ENCODE measurements at places on chromosomes 7 and 10.

- no peaks in the 10 kb centered on the region for H3K36me3 ChIP-seq
- H3K27me3 ChIP-seq: no peaks in the 10 kb centered on the region
- no peaks in the 10 kb centered on the region for H3K4me1 ChIP-seq
- no peak overlapping the region for H3K4me3 ChIP-seq
- no peak for DNase-seq
These were observed 9.4 kb upstream of the FAM241B start for GRCh38 chr10:69620625-69621024.

DNA sequence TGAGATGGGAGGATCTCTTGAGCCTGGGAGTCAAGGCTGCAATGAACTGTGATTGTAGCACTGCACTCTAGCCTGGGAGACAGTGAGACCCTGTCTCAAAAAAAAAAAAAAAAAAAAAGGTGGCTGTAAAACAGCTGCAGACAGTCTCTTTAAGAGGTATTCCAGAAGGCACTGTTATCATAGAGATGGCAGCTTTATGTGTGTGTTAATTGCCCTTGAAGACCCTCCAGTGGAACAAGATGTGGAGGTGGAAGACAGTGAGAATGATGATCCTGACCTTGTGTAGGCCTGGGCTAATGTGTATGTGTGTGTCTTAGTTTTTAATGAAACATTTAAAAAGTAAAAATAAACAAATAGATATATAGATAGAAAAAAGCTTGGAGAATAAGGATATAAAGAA is 66.0 kb downstream of the ZNF487 start:
- no peaks in the 10 kb centered on the region for H3K27me3 ChIP-seq
- H3K4me3 ChIP-seq: no peak overlapping the region
- no peaks in the 10 kb centered on the region for H3K36me3 ChIP-seq
- no peak for DNase-seq
- no peak overlapping the region for H3K27ac ChIP-seq
- no peaks in the 10 kb centered on the region for H3K4me1 ChIP-seq

GRCh38 chr10:61830072-61830845 is 71.2 kb upstream of the ARID5B start:
- H3K4me3 ChIP-seq: no peak overlapping the region
- DNase-seq: no peak
- H3K27ac ChIP-seq: no peak overlapping the region
- H3K36me3 ChIP-seq: no peaks in the 10 kb centered on the region
- no peaks in the 10 kb centered on the region for H3K4me1 ChIP-seq

- no peaks in the 10 kb centered on the region for H3K36me3 ChIP-seq
- H3K4me3 ChIP-seq: no peak overlapping the region
- H3K27ac ChIP-seq: no peak overlapping the region
- H3K27me3 ChIP-seq: no peaks in the 10 kb centered on the region
These were observed 22.2 kb downstream of the CREB5 start for GRCh38 chr7:28434510-28434909.

DNA sequence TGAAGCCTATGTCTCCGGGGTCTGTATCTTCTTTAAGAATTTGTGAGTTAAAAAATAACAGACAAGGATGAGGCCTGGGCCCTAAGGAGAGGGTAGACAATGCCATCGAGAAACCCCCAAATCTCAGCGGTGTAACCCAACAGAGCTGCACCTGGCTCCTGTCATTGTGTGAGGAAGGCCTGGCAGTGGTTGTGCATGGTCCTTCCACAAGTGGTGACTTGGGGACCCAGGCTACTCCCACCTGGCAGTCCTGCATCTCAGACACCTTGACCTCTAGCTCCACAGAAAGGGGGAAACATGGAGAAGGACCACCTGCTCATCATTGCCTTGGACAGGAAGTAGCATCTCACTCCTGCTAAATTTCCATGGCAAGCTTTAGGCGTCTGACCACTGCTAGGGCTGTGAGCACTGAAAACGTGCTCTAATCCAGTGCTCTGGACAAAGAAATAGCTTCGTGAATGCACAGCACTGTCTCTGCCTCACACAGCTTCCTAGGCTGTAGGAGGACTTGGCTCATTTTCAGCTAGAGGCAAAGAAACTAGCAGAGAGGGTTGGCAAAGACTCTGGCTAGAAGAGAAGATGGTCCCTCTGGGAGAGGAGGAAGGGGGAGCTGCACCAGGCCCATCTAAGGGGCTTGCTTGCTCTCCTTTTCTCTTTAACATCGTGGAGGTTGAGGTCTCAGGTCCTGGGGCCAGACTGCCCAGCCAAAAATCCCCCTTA is 273.9 kb upstream of the ZMIZ1 start:
- no peaks in the 10 kb centered on the region for H3K36me3 ChIP-seq
- H3K4me3 ChIP-seq: no peak overlapping the region
- H3K27me3 ChIP-seq: no peaks in the 10 kb centered on the region
- DNase-seq: no peak
- no peak overlapping the region for H3K27ac ChIP-seq

DNA sequence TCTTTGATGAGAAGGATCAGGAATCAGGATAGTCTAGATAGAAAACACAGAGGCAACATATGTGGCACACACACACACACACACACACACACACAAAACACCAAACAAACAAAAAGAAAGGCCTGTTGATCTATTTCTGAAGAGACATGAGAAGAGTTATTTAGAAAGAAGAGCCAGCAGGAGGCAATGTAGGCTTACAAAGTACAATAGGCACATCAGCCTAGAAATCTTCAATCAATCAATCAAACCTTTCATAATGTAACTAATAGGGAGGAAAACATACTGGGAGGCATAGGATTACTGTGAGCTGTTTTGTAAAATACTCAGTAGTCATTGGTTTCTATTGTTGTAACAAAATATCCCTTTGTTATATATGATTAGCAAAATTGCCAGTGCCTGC is 47.3 kb upstream of the TES start:
- H3K4me1 ChIP-seq: no peaks in the 10 kb centered on the region
- no peaks in the 10 kb centered on the region for H3K27me3 ChIP-seq
- no peak overlapping the region for H3K4me3 ChIP-seq
- H3K27ac ChIP-seq: no peak overlapping the region

GRCh38 chr7:44534501-44534900 is 6.6 kb downstream of the NPC1L1 start:
- no peaks in the 10 kb centered on the region for H3K36me3 ChIP-seq
- no peak overlapping the region for H3K27ac ChIP-seq
- no peak overlapping the region for H3K4me3 ChIP-seq
- H3K27me3 ChIP-seq: no peaks in the 10 kb centered on the region

DNA sequence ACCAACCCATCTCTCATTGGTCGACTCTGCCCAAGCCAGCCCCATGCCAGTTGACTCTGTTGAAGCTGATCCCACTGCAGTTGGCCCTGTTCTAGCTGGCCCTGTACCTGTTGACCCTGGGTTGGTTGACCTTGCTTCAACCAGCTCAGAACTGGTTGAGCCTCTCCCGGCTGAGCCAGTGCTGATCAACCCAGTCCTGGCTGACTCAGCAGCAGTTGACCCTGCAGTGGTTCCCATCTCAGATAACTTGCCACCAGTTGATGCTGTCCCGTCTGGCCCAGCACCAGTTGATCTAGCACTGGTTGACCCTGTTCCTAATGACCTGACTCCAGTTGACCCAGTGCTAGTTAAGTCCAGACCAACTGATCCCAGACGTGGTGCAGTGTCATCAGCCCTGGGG is 7.4 kb downstream of the PPRC1 start:
- no peak for DNase-seq
- H3K27me3 ChIP-seq: no peaks in the 10 kb centered on the region
- H3K36me3 ChIP-seq: peaks cover 44% of the 10 kb centered on the region
- no peak overlapping the region for H3K27ac ChIP-seq
- H3K4me1 ChIP-seq: no peaks in the 10 kb centered on the region
- H3K4me3 ChIP-seq: no peak overlapping the region

DNA sequence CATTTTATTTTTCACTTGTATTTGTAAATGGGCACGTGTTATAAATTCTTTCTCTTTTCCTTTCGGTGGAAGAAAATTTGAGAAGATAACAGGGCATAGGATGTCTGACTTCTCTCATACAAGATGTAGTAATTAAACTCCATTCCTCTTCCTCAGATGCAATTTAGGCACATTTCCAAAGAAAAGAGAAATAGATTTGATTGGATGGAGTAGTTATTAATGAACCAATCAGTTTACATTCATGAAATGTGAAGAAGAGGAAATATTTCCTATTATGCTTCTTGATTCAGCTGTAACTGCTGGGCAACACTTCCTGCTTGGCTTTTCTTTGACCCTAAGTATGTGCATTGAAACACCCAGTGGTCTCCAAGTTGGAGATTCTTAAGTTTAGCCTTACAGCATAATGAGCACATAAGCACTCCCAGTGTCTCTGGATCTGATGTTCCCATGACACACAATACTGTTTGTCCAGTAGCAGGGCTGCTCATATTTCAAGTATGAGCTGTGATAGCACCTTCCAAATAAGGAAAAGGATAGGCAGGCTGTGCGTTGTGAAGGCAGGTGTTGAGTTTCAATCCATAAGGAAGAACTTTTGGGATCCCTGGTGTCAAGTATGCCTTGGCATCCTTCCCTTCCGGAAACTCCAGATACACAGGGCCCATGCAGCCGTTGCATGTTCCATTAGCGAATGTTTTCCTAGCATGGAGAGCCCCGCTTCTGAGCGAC is 33.4 kb upstream of the COBL start:
- no peaks in the 10 kb centered on the region for H3K27me3 ChIP-seq
- H3K36me3 ChIP-seq: no peaks in the 10 kb centered on the region
- DNase-seq: no peak
- H3K4me3 ChIP-seq: no peak overlapping the region

DNA sequence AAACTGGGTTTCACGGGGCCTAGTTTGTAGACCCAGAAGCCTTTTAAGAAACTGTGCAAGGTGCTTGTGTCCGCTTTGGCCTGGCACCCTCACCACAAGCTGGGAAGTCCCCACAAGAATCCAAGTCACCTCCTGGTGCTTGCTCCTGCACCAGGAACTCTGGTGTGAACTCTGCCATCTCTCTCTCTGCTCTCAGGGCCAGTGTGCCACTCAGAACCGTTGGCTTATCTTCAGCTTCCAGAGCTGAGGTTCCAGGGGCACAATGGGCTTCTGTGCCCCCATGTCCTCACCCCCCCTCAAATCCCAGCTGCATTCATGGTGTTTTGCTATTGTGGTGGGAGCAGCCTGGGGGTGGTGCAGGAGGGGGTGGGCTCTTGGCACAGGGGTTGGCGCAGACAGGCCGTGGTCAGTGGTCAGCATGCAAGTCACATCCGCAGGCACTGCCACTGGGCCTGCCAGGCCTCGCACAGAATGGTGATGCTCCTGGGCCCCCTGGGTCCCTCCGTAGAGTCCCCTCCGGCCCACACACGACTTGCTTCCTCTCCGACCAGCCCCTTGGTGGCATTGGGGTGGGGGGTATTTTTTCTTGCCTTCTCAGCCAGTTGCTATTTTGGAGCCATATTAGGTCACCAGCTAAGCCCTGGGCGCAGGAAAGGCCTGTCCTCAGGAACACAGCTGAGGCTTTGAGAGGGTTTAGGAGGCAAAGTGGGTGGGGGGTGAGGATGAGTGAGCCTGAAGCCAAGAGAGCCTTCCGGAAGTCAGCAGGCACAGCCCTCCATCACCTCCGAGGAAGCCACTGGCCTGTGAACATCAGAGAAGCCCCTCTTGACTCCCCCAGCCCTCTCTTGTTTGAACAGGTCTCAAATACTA is 3.0 kb downstream of the ZCCHC24 start:
- H3K4me1 ChIP-seq: peaks cover 5% of the 10 kb centered on the region
- no peaks in the 10 kb centered on the region for H3K27me3 ChIP-seq
- no peak for DNase-seq
- no peaks in the 10 kb centered on the region for H3K36me3 ChIP-seq

DNA sequence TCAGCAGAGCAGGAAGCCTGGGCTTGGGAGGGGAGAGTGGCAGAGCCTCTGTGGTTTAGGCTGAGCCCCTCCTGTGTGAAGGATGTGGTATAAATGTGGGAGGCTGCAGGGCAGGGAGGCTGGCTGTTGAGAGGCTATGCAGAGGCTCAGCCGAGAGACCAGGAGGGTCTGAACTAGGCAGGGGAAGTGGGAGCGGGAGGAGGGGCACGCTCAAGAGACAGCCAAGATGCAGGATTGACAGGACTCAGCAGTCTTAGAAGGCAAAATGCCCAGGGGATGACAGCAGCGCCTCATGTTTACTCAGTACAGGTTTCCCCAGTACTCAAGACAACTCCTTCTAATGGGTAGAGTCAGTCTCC is 24.3 kb downstream of the BTBD16 start:
- DNase-seq: no peak
- no peak overlapping the region for H3K27ac ChIP-seq
- no peaks in the 10 kb centered on the region for H3K27me3 ChIP-seq
- no peaks in the 10 kb centered on the region for H3K36me3 ChIP-seq

DNA sequence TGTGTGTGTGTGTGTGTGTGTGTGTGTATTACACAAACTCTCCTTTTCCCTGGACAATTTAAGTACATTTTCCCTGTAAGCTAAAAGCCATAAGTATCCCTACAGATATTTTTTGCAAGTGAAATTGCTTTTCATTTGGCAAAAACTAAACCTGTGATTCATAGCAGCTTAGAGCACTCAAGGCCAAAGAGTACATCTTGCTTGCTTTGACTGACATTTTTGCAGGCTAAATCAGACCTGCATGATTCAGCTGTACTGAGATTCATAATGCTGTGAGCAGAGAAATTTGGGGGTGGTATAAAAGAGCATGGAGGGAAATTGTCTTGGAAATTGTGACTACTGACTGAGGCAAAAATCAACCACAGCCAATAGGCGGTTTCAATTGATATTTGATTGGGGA is 500.4 kb downstream of the GFRA1 start:
- H3K27me3 ChIP-seq: no peaks in the 10 kb centered on the region
- H3K27ac ChIP-seq: no peak overlapping the region
- DNase-seq: no peak
- no peak overlapping the region for H3K4me3 ChIP-seq
- H3K36me3 ChIP-seq: no peaks in the 10 kb centered on the region

GRCh38 chr7:7650682-7651206 is 10.2 kb downstream of the UMAD1 start:
- no peak overlapping the region for H3K4me3 ChIP-seq
- DNase-seq: no peak
- no peaks in the 10 kb centered on the region for H3K36me3 ChIP-seq
- no peak overlapping the region for H3K27ac ChIP-seq
- H3K4me1 ChIP-seq: no peaks in the 10 kb centered on the region

- DNase-seq: no peak
- H3K4me1 ChIP-seq: no peaks in the 10 kb centered on the region
- no peak overlapping the region for H3K27ac ChIP-seq
- H3K36me3 ChIP-seq: no peaks in the 10 kb centered on the region
These were observed 8.1 kb upstream of the TAS2R16 start for GRCh38 chr7:123003539-123004126.

- DNase-seq: no peak
- H3K4me3 ChIP-seq: no peak within 1 kb of the TSS
- H3K4me1 ChIP-seq: no peaks in the 10 kb centered on the region
- no peaks in the 10 kb centered on the region for H3K27me3 ChIP-seq
- no peak within 1 kb of the TSS for H3K27ac ChIP-seq
These were observed at the start of gene SFTPA2 for GRCh38 chr10:79560160-79560709. Gene SFTPA2, minus strand, starts transcription at chr10:79560407. Its CDS starts 924 bp downstream, at chr10:79559483.

DNA sequence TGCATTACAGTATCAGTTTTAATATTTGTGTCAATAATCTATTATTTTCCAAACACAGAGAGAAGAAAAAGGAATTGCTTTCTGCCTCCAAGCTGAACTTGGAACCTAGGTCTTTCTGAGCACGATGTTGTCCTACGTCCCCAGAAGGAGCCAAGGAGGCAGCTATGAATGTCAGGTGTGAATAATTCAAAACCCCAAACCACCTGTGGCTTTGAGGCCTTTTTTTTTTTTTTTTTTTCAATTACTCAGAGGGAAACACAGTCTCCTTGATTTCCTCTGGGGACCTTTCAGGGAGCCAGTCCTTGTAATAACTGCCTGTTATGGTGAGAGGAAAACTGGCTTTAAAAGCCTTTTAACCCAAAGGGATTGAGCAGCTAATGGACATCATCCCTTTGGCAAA is 8.3 kb downstream of the GPR85 start:
- no peak overlapping the region for H3K27ac ChIP-seq
- no peak overlapping the region for H3K4me3 ChIP-seq
- peaks cover 4% of the 10 kb centered on the region for H3K27me3 ChIP-seq
- peak; percentile 4 for DNase-seq
- no peaks in the 10 kb centered on the region for H3K36me3 ChIP-seq
- no peaks in the 10 kb centered on the region for H3K4me1 ChIP-seq
